Epithelial cell of esophagus (primary cell): ENCODE measurements at places on chromosomes 16 and 17.
A peak's percentile ranks its signal among the peaks of the same experiment; 100 is the strongest.

- peak; percentile 91 for DNase-seq
These were observed 18.4 kb downstream of the CARHSP1 start for GRCh38 chr16:8850279-8850885.

- no peak for DNase-seq
These were observed 95.7 kb downstream of the STX8 start for GRCh38 chr17:9479964-9480363.

GRCh38 chr16:4626396-4626795, 1.8 kb downstream of the MGRN1 start:
- DNase-seq = no peak

DNA sequence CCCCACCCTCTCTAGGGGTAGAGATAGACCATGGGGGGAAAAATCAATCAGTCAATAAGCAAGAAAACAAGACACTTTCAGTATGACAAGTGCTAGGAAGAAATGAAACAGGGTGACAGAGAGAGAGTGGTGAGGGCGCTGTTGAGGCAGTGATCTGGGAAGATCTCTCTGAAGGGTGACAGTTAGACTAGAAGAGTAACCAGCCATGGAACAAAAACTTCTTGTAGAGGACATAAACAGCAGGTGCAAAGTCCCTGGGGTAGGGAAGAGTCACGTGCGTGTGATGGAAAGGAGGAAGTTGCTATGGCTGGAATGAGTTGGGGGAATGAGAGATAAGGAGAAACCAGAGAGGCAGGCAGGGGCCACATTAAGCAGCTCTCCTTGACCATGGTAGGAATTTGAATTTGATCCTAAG, 16.8 kb upstream of the EMP2 start:
- no peak for DNase-seq

- DNase-seq = no peak
These were observed 99.7 kb upstream of the HAS3 start for GRCh38 chr16:69005641-69006355.
